ENCODE measurements at places on chromosomes 1 and 21. TPM values are rescaled to one million over a fixed set of nuclear protein-coding genes. Genes with fewer than 3 reads are reported as not detected.

HSD3B2 gene
- total RNA-seq, result not detected

GRCh38 chr1:168114845-168115244, 21.9 kb downstream of the GPR161 start:
- no peak for DNase-seq

- no peak for DNase-seq
Measured at GRCh38 chr1:150798525-150798924, 9.5 kb downstream of the CTSK start.

DNA sequence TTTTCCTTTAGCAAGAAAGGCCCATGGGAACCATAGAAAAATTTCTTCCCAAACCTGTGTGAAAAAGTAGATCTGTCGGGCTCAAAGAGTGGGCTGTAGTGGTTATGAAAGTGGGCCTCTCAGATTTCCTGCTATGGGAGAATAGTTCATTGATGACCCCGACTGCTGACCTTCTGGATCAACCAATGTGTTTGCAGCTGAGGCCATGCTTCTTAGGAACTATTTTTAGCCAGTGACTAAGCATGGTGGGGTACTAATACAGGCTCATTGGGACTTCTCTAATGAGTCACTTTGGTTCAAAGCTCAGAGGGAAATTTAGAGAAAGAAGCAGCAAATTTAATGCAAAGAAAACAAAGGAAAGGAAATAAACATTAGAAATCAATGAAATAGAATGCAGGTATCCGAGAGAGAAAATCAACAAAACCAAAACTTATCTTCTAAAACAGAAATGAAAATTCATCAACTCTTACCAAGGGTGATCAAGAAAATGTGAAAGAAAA, 12.6 kb upstream of the PSMA5 start:
- no peak for DNase-seq

All from ureter (tissue), 1 donor.